ENCODE measurements at places on chromosomes 2 and 18.

DNA sequence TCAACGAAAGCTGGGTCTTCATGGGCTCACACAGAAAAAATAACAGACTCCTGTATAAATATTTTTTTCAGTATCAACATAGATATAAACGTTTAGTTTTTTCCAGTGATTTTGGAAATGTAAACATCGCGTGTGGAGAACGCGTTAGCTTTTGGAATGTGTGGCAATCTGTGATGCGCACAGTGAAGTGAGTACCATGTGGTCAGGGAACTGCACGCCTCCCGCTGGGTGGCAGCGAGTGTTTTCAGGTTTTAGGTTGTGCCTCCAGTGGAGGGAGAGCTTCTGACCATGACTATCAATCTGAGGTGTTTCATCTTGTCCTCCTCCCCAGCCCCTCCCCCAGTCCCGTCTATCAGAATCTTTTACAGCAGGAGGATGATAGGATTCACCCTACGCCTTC lies 127.8 kb downstream of the ARHGAP28 start:
- DNase-seq: no peak

DNA sequence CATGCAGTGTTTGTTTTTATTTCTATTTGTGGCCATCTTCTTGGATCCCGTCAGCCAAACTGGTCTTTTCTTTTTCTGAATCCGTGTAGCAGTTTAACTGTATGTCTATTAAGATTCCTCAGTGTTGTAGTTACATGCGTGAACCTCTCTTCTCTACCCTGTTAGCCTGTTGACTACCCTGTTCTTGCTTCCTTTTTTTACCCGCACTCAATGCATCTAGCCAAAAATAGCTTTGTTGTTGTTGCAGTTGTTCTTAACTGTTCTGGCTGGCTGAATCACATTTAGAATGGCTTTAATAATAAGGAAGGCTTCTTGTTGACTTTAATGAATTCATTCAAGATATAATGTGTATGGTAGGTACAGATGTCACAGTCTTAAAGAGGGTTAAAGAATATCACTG lies 137.1 kb downstream of the LCLAT1 start:
- DNase-seq: no peak

GRCh38 chr2:98504381-98505109 lies 59.9 kb downstream of the INPP4A start:
- no peak for DNase-seq

GRCh38 chr2:134406311-134406710 lies 152.4 kb downstream of the MGAT5 start:
- no peak for DNase-seq

DNA sequence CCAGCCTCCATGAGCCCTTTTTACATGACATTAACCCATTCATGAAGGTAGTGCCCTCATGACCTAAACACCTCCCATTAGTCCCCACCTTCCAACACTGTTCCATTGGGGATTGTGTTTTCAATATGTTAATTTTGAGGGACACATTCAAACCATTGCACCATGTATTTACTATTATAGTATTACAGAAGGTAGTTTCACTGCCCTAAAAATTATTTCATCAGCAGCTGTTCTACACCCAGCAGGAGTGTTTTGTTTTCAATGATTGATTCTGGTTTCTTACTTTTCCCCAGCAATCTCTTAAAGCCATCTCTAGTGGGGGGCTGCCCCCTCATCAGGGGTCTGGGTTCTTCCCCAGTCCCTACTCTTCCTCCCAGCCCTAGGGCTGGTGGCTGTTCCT lies 71.9 kb downstream of the CERS6 start:
- no peak for DNase-seq

DNA sequence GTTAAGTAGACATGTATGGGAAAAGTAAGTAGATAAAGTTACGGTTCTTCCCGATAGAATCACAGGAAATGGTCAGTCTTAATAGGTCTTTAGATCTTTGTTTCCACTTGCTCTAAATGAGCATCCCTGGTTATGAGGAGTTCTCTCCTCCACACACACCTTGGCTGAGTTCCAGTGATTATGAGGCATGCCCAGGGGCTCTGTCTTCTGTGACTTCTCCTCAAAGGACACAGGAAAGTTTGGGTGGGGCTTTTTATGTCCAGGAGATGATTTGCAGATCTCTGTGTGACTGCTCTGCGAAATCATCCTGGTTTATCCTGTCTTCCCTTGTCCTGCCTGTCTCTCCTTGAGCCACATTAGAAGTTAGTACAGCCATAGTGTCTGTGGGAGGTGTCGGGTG lies 83.9 kb upstream of the EML6 start:
- DNase-seq: peak; percentile 6

- no peak for DNase-seq
These were observed 232.9 kb downstream of the CDH7 start for GRCh38 chr18:65983750-65984149.

- DNase-seq: no peak
These were observed 3.5 kb upstream of the HAAO start for GRCh38 chr2:42795841-42796301.

GRCh38 chr2:125512313-125512712 lies 1143.6 kb upstream of the GYPC start:
- DNase-seq: no peak

- no peak for DNase-seq
These were observed 40.7 kb downstream of the PCARE start for GRCh38 chr2:29033656-29034055.

GRCh38 chr2:168895771-168896170 lies 5.3 kb upstream of the G6PC2 start:
- no peak for DNase-seq

- no peak for DNase-seq
These were observed 92.4 kb downstream of the GBX2 start for GRCh38 chr2:236075802-236076201.

DNA sequence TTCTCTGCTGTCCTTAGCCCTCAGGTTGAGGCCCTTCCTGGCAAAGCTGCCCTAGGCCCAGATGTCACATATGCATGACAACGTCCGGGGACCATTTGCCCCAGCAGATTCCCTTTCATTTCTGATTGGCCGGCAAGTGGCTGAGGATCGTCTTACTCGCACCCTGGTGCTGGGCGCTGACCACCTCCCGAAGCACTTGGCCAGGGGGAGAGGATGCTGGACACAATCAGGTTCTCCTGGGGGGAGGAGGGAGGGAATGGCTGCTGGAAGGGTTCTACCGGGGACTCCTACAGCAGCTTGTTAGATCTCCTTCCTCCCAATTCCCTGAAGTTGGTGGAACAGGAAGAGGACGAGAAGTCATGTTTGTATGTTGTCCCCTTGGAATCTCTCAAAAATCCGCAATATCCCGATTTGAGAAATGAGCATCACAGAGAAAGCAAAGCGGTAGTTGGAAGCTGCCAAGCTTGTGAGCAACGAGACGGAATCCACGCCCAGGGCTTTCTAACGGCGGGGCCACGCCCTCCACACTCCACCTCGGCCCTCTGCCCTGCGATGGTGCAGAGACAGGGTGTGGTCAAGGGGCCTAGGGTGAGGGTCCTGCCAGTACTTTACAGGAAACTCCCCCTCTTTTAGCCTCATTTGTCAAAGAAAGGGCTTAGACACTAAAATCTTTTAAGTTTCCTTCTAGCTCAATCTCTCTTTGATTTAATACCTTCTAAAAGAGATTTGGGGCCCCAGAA lies 61.8 kb upstream of the YWHAQ start:
- no peak for DNase-seq
